ENCODE measurements at places on chromosomes 13 and 19. TPM values are rescaled to one million over a fixed set of nuclear protein-coding genes. Genes with fewer than 3 reads are reported as not detected.

The PVR gene
- polyA plus RNA-seq, result 10.1 TPM

The OR7G3 gene
- not detected for polyA plus RNA-seq

The PROZ gene
- polyA plus RNA-seq, result 0.17 TPM

The FAM216B gene
- not detected for polyA plus RNA-seq

The CRLF1 gene
- 0.19 TPM for polyA plus RNA-seq

The MRPL57 gene
- polyA plus RNA-seq, result 6.8 TPM

Measured in CD14-positive monocyte (primary cell).